ENCODE measurements at places on chromosomes 2 and 18.

- DNase-seq = no peak
Observed at GRCh38 chr18:10354241-10354811, 100.1 kb upstream of the APCDD1 start.

DNA sequence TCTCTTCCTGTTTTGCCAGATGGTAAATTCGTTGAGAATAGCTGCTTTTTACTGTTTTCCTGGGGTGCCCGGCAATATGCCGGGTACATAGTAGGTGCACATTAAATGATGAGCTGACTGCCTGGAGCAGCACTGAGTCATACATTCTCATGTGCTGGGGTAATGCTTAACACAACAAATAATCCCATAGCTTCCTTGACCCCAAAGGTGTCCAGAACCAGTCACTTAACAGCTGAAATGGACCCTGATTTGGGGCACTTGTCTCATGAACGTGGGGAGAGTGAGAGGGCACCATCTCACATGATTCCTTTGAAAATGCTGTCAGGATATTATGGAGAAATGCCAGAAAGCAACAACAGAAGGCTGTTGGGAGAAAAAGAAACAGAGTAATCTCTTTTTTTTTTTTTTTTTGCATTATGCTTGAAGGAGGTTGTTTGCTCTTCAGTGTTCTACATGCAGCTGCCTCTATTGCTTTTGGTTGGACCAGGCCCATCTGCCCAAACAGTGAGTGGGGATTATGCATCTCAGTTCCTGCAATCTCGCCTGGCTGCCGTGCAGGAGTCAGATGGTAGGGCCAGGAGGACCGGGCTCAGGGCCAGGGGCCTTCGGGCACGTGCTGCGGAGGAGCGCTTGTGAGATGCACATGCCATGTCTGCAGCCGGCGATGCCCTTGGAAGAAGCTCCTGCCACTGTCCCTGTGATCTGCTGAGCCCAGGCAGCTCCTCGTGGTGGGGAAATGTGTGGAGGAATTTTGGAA, 162.1 kb downstream of the SH3RF3 start:
- DNase-seq = no peak

DNA sequence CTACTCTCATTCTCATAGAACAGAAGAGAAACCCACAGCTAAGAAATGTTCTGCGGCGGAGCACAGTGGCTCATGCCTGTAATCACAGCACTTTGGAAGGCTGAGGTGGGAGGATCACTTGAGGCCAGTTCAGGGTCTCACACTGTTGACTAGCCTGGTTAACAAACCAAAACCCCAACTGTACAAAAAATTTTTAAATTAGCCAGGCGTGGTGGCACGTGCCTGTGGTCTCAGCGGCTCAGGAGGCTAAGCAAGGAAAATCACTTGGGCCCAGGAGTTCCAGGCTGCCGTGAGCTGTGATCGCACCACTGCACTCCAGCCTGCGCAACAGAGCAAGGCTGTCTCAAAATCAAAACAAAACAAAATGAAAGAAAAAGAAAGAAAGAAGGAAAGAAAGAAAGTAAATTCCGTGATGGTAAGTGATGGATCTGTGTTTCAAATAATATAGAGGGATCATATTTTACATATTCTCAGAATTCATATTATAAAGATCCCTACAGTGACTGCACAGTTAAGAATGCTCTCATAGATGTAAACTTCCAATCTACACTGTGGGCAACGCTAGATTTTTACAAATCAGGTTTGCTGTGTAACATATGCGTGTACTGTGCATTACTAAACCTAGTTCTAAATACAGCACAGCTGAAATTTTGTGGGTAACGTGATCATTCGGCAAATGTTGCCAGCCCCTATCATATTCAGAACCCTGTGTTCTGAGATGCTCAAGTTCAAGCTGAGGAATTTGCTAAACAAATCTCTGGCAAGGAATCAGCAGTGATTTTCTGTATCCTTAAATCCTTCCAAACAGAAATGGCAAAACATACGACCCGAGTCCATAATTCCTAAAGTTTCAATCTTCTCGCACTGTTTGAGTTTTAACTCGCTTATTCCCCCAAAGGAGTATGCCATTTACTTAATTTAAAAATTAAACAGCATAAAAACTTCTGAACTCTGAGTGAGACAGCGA, 1.2 kb upstream of the RAB12 start:
- no peak for DNase-seq

GRCh38 chr2:138125306-138126288, 161.3 kb downstream of the HNMT start:
- DNase-seq = no peak

Data from chondrocyte (in vitro differentiated cells).